ENCODE measurements at places on chromosomes 1 and 21.

DNA sequence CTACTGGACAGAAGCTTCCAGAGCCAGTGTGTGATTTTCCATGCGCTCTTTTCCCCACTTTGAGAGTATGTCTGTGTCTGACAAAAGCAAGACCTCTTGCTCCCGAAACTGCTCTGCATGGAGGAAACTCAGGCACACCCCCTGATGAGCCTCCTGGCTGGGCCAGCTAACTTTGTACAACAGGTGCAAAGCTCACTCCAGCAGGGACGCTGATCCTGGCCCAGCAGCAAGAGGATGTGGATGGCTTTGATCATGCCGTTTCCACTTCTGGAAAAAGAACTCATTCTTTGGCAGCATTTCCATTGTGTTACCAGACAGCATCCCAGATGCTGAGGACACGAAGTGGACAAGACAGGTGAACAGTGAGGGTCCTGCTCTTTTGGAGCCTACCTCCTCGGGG lies 103.1 kb downstream of the TLR5 start:
- no peaks in the 10 kb centered on the region for H3K4me1 ChIP-seq
- no peak overlapping the region for H3K27ac ChIP-seq
- H3K4me3 ChIP-seq, result no peak overlapping the region
- no peaks in the 10 kb centered on the region for H3K36me3 ChIP-seq
- peaks cover 20% of the 10 kb centered on the region for H3K27me3 ChIP-seq
- no peak for ATAC-seq

DNA sequence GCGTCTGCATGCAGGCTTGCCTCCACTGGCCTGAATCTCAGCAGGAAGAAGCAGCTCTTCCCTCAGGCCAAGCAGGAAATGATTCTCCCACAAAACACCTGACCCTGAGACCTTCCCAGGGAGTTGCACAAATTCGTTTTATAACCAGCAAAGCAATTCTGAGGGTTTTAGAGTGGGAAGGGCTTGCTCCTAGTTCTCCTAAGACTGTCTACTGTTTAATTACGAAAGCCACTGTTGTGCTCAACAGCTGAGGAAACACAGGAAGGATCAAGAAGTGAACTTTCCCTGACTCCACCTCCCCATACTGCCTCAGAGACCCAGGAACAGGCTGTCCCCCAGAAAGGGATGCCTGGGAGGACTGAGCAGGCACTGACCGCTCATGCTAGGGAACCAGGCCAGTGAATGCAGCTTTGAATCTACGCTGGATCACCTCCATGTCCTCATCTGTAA lies 37.0 kb upstream of the PUM1 start:
- ATAC-seq, result no peak
- no peaks in the 10 kb centered on the region for H3K27me3 ChIP-seq
- H3K4me1 ChIP-seq, result no peaks in the 10 kb centered on the region
- H3K27ac ChIP-seq, result no peak overlapping the region

- H3K27me3 ChIP-seq, result no peaks in the 10 kb centered on the region
- H3K4me1 ChIP-seq, result peaks cover 16% of the 10 kb centered on the region
- no peak overlapping the region for H3K4me3 ChIP-seq
- no peak for ATAC-seq
- H3K36me3 ChIP-seq, result no peaks in the 10 kb centered on the region
- H3K27ac ChIP-seq, result no peak overlapping the region
These were observed 58.2 kb upstream of the ABCG1 start for GRCh38 chr21:42160765-42161164.

DNA sequence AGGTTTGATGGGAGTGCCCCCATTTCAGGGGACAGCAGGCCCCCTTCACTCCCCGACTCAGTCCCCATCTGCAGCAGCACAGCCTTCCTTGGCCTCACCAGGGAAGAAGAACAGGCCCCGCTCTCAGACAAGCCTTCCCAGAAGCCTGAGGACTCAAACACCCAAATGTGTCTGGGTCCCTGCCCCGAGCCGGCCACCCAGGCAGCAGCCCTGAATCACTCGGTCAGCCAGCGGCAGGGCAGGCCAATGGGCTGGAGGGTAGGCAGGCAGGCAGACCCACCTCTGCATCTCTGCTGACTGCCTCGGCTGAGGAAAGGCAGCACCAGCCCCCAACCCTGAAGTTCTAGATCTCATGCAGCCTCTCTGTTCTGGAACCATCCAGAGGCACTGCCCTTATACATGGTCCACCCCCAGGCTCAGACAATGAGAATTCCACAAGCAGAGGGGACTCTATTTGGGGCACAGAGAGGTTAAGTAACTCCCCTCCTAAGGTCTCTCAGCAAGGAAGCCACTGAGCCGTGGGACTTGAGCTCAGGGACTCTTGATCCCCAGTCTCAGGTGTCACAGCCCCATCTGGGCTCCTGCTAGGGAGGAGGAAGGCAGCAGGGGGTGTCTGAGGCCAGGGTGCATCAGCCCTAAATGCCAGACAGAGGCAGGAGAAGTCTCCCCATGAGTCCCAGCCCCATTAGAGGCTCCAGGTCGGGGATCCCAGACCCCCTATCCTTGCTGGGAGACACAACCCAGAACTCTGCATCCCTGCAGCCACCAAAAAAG lies 33.2 kb upstream of the RUNX3 start:
- ATAC-seq, result no peak
- H3K27ac ChIP-seq, result peak overlapping the region; percentile 97
- H3K4me3 ChIP-seq, result peak overlapping the region; percentile 80
- peaks cover 27% of the 10 kb centered on the region for H3K4me1 ChIP-seq

DNA sequence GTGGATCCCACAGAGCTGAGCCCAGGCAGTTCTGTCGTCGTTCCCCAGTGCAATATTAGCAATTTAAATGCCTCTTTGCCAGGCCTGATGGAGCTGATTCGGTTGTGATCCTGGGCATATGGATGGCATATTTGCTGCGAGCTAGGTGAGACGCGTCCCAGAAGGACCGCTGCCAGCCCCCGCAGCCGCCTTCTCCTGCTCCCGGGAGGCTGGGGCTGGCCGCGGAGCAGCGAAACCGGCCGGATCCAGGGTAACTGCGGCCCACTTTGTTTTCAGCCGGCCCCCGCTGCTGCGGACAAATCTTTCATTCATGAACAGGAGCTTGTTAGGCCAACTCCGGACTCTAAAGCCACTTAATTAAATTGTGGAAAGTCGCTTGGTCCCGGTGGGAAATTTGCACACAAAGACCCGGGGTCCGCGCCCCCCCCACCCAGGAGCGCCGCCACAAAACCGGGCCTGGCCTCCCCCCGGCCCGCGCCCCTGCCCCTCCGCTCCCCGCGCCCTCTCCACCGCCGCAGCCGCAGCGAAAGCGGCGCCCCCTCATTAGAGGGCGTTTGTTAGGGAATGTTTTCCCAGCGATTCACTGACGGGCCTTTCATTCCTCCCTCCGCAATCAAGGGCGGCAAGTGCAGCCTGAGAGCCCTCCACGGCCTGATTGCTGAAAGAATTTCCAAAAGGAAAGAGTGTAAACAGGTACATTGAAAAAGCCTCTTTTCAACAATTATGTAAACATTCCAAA lies 383.3 kb downstream of the RRAGC start:
- no peak overlapping the region for H3K4me3 ChIP-seq
- no peaks in the 10 kb centered on the region for H3K36me3 ChIP-seq
- ATAC-seq, result no peak
- H3K27ac ChIP-seq, result no peak overlapping the region
- peaks cover 39% of the 10 kb centered on the region for H3K27me3 ChIP-seq

- no peaks in the 10 kb centered on the region for H3K27me3 ChIP-seq
- no peak overlapping the region for H3K4me3 ChIP-seq
- peaks cover 16% of the 10 kb centered on the region for H3K4me1 ChIP-seq
- no peak for ATAC-seq
- peaks cover 83% of the 10 kb centered on the region for H3K36me3 ChIP-seq
These were observed 17.4 kb downstream of the WDR4 start for GRCh38 chr21:42861848-42862400.

- H3K27me3 ChIP-seq, result no peaks in the 10 kb centered on the region
- H3K36me3 ChIP-seq, result no peaks in the 10 kb centered on the region
- H3K27ac ChIP-seq, result no peak overlapping the region
- H3K4me1 ChIP-seq, result peaks cover 8% of the 10 kb centered on the region
- no peak overlapping the region for H3K4me3 ChIP-seq
- ATAC-seq, result no peak
These were observed 78.3 kb downstream of the NPHP4 start for GRCh38 chr1:5913876-5914275.

Data from activated T-helper 17 cell treated with anti-CD3 and anti-CD28 coated beads, Interleukin-2, amount 50 U/mL, for 72 hours (primary cell).